ENCODE measurements at places on chromosomes 6 and 20.

GRCh38 chr6:87846434-87846833 lies 144.4 kb upstream of the AKIRIN2 start:
- no peak for DNase-seq

- no peak for DNase-seq
These were observed 56.4 kb downstream of the LYRM4 start for GRCh38 chr6:5204376-5204775.

DNA sequence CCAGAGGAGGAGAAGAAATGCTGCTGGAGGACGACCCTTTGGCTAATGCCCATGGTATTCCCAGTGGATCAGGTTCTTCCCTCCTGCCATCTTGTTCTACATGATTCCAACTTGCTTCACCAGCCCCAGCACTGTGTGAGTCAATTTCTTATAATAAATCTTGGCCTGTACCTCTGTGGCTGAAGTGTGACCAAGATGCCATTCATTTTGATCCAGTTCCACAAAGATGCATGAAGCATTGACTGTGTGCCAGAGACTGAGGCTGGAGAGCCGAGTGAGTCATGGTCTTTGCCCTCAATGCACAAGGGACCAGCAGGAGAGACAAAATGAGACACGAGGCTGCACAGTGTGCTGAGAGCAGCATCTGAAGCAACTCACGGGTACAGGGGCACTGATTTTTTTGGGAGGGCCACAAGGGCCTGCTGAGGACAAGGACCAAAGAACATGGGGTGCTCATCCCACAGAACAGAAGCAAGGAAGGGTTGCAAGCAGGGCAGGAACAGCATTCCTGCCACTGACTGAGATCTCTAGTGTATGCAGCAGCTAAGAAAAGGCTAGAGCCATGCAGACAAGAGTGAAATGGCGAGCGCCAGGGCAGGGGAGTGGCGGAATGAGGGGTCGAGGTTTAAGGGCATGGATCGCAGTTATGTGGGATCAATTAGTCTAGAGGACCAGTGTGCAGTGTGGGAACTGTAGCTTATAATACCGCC lies 207.0 kb downstream of the THBS2 start:
- no peak for DNase-seq

DNA sequence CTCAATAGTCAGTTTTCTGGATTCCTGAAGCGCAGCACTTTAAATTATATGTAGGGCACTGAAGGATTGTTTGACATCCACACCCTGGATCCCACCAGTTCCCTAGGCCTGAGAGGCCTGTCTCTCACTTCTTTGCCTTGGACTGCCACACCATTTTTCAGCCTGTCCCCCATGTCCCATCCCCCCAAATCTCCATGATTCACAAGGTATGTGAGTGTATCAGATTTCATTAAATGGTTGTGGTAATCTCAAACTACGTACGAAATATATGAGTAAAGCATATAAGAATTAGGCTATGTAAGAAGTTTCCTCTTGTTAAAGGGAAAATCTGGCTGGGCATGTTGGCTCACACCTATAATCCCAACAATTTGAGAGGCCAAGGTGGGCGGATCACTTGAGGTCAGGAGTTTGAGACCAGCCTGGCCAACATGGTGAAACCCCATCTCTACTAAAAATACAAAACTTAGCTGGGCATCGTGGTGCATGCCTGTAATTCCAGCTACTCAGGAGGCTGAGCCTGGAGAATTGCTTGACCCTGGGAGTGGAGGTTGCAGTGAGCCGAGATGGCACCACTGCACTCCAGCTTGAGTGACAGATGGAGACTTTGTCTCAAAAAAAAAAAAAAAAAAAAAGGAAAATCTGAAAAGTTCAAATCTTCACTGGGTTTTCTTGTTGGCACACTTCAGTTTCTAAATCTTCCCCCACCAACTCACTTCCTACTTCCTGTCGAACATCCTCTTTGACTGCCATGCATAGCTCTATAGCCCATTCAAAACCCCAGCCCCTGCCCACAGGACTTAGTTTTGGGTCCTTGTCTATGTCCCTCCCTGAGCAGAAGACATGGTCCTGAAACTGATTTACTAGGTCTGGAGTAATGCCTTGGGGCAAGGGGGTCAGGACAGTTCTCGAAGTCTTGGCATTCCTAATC lies 97.3 kb upstream of the SHLD1 start:
- no peak for DNase-seq

DNA sequence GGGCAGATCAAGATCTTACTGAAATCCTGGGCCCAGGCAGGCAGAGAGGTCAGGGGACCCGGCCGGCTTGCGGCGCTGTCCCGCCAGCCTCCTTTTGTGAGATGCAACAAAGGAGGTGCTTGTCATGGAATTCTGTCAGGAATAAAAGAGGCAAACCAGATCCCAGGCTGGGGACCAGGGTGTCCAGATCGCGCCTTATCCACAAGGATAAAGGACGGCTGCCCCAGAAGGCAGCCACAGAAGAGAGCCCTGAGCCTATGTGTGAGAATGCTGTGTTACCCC lies 42.6 kb upstream of the CDH22 start:
- no peak for DNase-seq

DNA sequence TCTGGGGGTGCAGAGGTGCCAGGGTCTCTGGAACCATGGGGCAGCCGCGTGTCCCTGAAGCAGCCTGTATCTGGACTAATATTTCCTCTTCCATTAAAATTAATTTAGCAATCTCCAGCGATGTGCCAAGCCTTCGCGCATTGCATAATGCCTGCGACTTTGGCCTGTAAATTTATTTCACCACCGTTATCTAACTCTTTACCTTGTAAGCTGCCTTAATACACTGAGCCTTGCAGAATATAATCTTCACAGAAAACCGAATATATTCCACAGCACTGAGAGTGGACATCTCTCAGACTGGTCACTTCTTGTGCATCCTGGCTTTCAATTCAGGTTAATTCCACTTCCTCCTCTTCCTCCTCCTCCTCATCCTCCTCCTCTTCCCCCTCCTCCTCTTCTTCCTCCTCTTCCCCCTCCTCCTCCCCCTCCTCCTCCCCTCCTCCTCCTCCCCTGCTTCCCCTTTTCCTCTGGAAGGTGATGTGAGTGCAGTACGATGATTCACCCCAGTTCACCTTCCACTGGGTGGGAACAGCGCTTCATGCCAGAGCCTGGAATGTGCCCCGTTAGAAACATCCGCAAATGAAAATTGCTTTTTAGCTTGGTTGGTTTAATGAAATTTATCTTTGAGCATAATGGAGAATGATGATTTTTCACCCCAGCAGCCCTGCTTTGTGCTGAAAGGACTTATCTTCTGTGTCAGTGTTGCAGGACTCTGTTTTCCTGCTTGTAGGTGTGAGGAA lies 101.4 kb downstream of the CDH4 start:
- DNase-seq = no peak

- DNase-seq = no peak
These were observed 308.3 kb downstream of the LAMA2 start for GRCh38 chr6:129191235-129191634.

DNA sequence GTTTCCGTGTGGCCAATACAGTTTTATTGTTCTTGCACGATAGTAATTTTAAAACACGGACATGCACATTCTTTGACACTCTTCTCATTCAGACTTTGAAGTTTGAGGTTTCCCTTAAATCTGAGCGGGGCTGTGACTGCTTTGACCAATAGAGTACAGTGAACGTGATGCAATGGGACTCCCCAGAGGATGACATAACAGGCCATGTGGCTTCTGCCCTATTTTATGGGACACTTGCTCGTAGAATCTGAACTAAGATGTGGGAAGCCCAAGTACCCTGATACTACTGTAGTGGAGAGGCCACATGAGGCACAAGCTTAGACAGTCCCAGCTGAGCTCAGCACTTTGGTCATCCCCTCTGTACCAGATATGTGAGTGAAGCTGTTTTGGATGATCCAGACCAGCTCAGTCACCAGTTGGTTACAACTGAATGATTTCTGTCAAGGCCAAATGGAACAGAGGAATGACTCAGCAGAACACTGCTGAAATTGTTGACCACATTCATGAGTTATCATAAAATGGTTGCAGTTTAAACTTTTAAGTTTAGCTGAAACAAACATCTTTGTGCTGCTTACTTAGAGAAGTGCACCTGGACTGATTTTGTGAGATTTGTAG lies 279.4 kb downstream of the RFPL4B start:
- DNase-seq = no peak

GRCh38 chr6:161407581-161407980 lies 133.7 kb upstream of the AGPAT4 start:
- no peak for DNase-seq

- no peak for DNase-seq
These were observed 95.9 kb upstream of the PLEKHG1 start for GRCh38 chr6:150503586-150504339.

DNA sequence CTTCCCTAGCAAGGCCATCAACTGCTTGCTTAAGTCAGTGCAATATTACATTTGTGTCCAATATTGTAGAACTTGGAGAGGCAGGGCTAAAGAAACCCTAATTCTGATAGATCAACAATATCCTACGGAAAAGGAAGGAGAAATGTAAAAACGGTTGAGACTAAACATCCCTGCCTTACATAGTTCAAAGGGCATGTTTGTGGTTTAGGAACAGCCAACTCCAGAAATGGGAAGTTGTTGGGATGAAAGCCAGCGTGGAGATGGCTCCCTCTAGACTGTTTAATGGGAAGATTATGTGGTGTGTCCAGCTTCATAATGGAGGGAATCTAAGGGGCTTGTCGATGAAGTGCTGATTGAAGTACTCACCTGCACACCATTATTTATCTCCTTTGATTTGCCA lies 145.3 kb upstream of the TENT5A start:
- DNase-seq = no peak

DNA sequence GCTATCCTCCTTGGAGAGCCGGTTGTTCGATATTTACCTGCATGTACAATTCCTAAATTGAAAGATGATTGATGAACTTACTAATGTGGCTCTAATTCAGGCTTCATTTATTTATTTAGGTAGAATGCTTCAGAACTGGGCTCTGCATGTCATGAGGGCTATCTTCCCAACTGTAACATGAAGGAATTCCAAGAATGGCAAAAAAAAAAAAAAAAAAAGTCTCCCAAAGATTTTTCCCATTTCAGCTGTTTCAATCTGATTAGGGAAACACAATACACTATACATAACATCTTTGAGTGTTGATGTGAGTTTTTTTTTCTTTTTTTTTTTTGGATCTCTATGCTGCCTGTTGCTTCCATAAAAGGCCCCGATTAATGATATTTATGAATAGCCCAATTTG lies 120.1 kb upstream of the SHLD1 start:
- DNase-seq = no peak

DNA sequence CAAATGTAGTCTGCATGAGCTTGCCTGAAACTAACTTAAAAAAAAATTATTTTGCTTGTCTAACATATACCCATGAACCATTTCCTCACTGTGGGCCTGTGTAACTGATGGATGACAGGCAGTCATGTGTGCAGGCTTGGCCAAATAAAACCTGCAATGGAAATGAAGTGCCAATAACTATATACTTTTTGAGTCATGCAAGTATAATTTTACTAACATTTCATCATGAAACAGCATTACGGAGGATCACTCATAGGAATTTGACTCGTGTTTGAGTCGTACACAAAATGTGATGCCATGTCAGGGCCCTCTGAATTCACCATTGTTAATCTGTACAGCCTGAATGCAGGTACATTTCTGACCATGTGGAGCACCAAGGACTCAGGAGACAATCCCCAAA lies 46.6 kb downstream of the HDDC2 start:
- no peak for DNase-seq
